WTC11 (cell line): ENCODE measurements at places on chromosomes 7 and 10. TPM values are rescaled to one million over a fixed set of nuclear protein-coding genes. Genes with fewer than 3 reads are reported as not detected.

GRCh38 chr7:84202855-84203254 is 8.3 kb upstream of the SEMA3A start:
- H3K4me1 ChIP-seq = peaks cover 76% of the 10 kb centered on the region
- peak overlapping the region; percentile 75 for H3K27ac ChIP-seq
- H3K36me3 ChIP-seq = no peaks in the 10 kb centered on the region
- H3K4me3 ChIP-seq = no peak overlapping the region
- no peak for DNase-seq

DNA sequence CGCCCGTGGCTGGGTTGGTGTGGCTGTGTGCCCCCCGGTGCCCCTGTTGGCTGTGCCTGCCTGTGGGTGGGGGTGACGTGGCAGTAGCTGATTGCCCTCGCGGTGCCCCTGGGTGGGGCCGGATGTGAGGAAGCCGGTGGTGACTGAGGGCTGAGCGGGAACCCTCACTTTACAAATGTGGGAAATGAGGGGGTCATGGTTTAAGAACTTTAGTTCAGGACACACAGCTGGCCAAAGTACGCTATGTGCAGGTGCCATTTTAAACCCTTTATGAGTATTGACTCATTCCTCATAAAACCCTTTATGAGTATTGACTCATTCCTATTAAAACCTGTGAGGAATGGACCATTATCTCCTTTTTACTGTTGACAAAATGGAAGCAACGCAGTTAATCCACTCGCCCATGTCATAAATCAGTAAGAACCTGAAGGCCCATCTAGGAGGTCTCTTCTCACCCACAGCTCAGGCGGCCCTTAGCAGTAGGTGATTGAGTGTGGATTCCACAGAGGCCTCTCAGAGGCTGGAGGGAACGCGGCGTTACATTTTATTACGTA is 290.1 kb upstream of the COBL start:
- H3K4me1 ChIP-seq = peaks cover under 1% of the 10 kb centered on the region
- no peaks in the 10 kb centered on the region for H3K27me3 ChIP-seq
- no peaks in the 10 kb centered on the region for H3K36me3 ChIP-seq
- DNase-seq = no peak

DNA sequence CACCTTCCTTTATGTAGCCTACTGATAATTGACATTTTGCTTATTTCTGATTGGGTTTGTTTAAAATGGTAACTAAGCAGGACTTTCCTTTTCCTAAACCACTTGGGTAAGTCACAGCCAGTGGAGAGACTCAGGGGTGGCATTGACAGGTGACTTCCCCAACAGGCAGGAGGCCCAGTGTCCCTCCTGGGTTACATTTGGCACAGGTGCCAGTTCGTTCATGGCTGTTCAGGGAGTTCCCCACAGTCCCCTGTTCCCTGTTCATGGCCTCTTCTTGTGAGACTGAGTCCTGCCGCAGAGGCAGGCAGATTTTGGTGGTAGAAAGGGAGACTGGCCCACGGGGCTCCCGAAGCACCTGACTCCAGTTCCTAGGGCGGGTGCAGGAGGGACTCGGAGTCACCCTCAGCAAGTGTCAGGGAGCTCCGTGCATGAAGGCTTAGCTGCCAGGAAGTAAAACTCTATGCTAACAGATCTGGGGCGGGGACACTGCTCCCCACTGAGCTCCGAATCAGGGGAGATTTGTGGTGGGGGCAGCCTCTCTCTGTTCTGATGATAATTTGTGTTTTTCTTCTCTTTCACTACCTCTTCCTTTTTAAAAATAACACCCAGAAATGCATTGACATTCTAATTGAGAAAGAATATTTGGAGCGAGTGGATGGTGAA is 84.1 kb downstream of the EZH2 start:
- H3K4me3 ChIP-seq = peak overlapping the region; percentile 1; the same call in 1 of the 2 replicates
- H3K4me1 ChIP-seq = peaks cover 41% of the 10 kb centered on the region
- peak; percentile 40 for DNase-seq
- peak overlapping the region; percentile 82 for H3K27ac ChIP-seq
- no peaks in the 10 kb centered on the region for H3K27me3 ChIP-seq

GRCh38 chr10:82468453-82468852 is 593.5 kb downstream of the NRG3 start:
- no peak overlapping the region for H3K4me3 ChIP-seq
- H3K27ac ChIP-seq = no peak overlapping the region; the same call in 1 of the 2 replicates
- no peaks in the 10 kb centered on the region for H3K36me3 ChIP-seq
- H3K27me3 ChIP-seq = no peaks in the 10 kb centered on the region
- no peak for DNase-seq
- H3K4me1 ChIP-seq = peaks cover 23% of the 10 kb centered on the region

DNA sequence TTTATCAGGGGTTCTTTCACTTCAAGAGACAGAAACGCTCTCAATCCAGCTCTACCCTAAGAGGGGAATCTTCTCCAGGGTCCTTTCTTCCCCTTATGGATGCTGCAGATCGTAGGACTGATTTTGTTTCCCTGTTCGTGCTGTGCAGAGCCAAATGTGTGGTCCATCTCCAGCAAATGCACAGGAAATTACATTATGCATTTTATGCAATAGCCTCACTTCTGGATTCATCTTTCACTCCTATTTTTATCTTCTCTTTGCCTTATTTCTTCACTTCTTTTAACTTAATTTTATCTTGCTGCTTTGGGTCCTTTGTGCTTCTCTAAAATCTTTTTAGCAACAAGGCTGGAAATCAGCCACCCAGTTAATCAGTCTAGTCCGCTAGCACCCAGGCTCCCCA is 184.5 kb upstream of the INHBA start:
- no peak for DNase-seq
- H3K27ac ChIP-seq = no peak overlapping the region
- H3K4me3 ChIP-seq = no peak overlapping the region

GRCh38 chr7:139669106-139670061 is 108.4 kb downstream of the HIPK2 start:
- no peak overlapping the region for H3K27ac ChIP-seq
- no peaks in the 10 kb centered on the region for H3K36me3 ChIP-seq
- no peak for DNase-seq
- H3K4me1 ChIP-seq = peaks cover 12% of the 10 kb centered on the region
- H3K27me3 ChIP-seq = no peaks in the 10 kb centered on the region
- no peak overlapping the region for H3K4me3 ChIP-seq

- no peaks in the 10 kb centered on the region for H3K27me3 ChIP-seq
- peaks cover 5% of the 10 kb centered on the region for H3K4me1 ChIP-seq
- no peak overlapping the region for H3K27ac ChIP-seq
- no peak overlapping the region for H3K4me3 ChIP-seq
Measured at GRCh38 chr10:60203993-60204618, 185.6 kb downstream of the ANK3 start.

GRCh38 chr10:97676770-97677581 is 10.1 kb downstream of the AVPI1 start:
- no peaks in the 10 kb centered on the region for H3K27me3 ChIP-seq
- peaks cover 21% of the 10 kb centered on the region for H3K36me3 ChIP-seq

- peaks cover 62% of the 10 kb centered on the region for H3K4me1 ChIP-seq
- H3K27ac ChIP-seq = peak within 1 kb of the TSS; percentile 98
Measured at GRCh38 chr7:26151953-26152781, at the start of gene NFE2L3. Gene NFE2L3 (plus strand): TSS chr7:26152198. CDS start chr7:26152499, 301 bp downstream.

DNA sequence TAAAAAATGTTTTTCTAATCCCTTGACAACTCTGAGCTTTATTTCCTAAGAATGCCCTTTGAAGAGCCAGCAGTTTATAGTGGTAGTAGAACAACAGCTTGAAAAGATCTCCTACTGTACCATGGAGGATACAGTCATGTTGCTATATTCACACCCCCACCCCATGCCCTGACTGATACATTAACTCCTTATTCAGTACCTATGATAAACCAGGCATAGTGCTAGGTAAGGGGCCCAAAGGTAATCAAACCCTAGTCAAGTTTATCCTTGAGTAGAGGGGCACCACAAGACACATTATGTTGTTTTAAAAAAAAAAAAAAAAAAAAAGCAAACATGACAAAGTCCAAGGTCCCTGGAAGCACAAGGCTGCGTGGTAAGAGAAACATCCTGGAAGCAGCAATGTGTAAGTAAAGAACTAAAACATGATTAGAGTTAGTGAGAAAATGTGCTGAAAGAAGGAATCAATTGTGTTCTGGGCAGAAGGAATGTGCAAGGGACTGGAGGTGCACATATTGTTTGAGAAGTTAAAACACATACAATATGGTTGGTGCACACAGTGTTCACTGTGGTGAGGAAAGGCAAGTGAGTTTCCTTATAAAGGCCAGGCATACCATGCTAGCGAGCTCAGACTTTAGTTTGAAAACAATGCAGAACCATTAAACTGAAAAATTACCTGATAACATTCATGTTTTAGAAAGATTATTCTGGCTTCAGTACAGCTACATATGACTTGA is 51.2 kb downstream of the PDE1C start:
- H3K4me3 ChIP-seq = no peak overlapping the region
- H3K4me1 ChIP-seq = peaks cover 9% of the 10 kb centered on the region
- no peaks in the 10 kb centered on the region; the same call in 1 of the 2 replicates for H3K27me3 ChIP-seq
- DNase-seq = no peak
- no peak overlapping the region for H3K27ac ChIP-seq

WASHC2C gene
- 24.8 to 28.5 TPM (median 25.0 TPM) in 3 replicates for total RNA-seq

SPDYE6 gene
- total RNA-seq = not detected in 3 replicates

DNA sequence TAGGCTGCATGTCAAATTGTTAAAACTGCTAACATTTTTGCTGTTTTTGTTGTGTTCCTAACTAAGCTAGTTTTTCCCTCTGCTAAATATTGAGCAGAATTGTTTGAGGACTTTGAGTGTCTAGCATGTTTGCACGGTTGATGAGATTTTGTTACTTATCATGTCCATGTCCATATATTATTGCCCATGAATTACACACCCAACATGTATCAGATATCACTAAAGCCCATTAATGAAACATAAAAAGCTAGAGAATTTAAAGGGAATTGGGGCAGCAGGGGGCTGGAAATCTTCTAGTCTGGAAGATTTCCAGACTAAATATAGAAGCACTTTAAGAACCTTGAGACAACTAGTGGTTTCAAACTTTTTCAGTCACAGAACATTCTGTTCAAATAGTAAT is 197.7 kb downstream of the SNX10 start:
- H3K4me1 ChIP-seq = peaks cover 14% of the 10 kb centered on the region
- H3K36me3 ChIP-seq = no peaks in the 10 kb centered on the region
- H3K4me3 ChIP-seq = no peak overlapping the region
- no peaks in the 10 kb centered on the region for H3K27me3 ChIP-seq
- DNase-seq = no peak
- H3K27ac ChIP-seq = no peak overlapping the region

CRYGN gene
- 1.0 to 1.6 TPM (median 1.5 TPM) in 3 replicates for total RNA-seq

- H3K4me1 ChIP-seq = no peaks in the 10 kb centered on the region
- H3K4me3 ChIP-seq = no peak overlapping the region
- no peak overlapping the region for H3K27ac ChIP-seq
Measured at GRCh38 chr10:119431034-119431772, 111.3 kb downstream of the RGS10 start.

NPSR1 gene
- total RNA-seq = not detected in 3 replicates

DNA sequence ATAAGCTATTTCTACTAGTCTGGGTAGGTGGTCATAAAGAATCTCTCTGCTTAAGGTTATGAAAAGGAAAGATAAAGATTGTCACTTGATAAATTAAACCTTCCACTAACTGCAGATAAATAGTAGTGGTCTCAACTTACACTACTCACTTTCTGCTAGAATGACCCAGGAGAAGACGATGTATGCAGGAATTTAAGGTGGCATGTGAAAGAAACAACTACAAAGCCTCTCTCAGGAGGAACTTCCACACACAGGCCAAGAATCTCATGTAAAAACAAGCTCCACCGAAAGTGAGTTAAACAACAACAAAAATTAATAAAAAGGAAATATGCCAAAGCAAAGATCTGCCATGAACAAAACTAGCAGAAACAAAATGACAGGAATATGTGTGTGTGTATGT is 165.4 kb downstream of the CDC14C start:
- peak overlapping the region; percentile 21; the same call in 1 of the 2 replicates for H3K4me3 ChIP-seq
- H3K27me3 ChIP-seq = no peaks in the 10 kb centered on the region
- DNase-seq = no peak
- H3K36me3 ChIP-seq = no peaks in the 10 kb centered on the region

SSBP1 gene
- 221 to 245 TPM (median 222 TPM) in 3 replicates for total RNA-seq

GRCh38 chr10:122995936-122996335 is 12.7 kb downstream of the IKZF5 start:
- no peak overlapping the region for H3K27ac ChIP-seq
- H3K4me1 ChIP-seq = peaks cover 11% of the 10 kb centered on the region
- H3K36me3 ChIP-seq = peaks cover 23% of the 10 kb centered on the region
- DNase-seq = no peak
- H3K4me3 ChIP-seq = no peak overlapping the region

OGDHL gene
- total RNA-seq = 35.1 to 42.0 TPM (median 36.5 TPM) in 3 replicates

SNCG gene
- total RNA-seq = 8.4 to 14.3 TPM (median 12.0 TPM) in 3 replicates

GRCh38 chr10:4372601-4373000 is 453.4 kb upstream of the AKR1E2 start:
- no peaks in the 10 kb centered on the region for H3K36me3 ChIP-seq
- H3K4me1 ChIP-seq = no peaks in the 10 kb centered on the region
- H3K4me3 ChIP-seq = no peak overlapping the region
- no peaks in the 10 kb centered on the region; the same call in 1 of the 2 replicates for H3K27me3 ChIP-seq

CHST15 gene
- total RNA-seq = 7.9 to 10.7 TPM (median 9.1 TPM) in 3 replicates

- H3K36me3 ChIP-seq = peaks cover 5% of the 10 kb centered on the region
- no peak overlapping the region for H3K4me3 ChIP-seq
- DNase-seq = no peak
- no peaks in the 10 kb centered on the region for H3K27me3 ChIP-seq
Measured at GRCh38 chr7:132830941-132831340, 250.9 kb downstream of the CHCHD3 start.
